NCI-H1417 treated with DMSO at 0.1 percent for 48 hours (cell line): ENCODE measurements at places on chromosomes 12 and 14.

GRCh38 chr12:105274571-105274970 is 38.6 kb upstream of the APPL2 start:
- DNase-seq, result no peak

DNA sequence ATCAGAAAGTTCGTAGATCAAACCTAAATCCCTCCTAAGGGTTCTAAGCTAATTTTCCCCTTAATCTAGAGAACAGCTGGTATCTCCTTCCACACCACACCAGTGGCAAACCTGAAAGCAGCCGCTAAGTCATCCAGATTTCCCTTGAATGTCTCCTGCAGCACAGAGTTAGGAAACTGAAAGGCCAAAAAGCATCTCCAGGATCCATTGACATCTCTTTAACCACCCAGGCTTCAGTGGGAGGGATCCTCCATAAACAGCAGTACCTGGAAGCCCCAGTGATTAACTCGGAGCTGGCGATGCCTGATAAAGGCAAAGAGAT is 47.6 kb downstream of the CRACR2A start:
- DNase-seq, result no peak

DNA sequence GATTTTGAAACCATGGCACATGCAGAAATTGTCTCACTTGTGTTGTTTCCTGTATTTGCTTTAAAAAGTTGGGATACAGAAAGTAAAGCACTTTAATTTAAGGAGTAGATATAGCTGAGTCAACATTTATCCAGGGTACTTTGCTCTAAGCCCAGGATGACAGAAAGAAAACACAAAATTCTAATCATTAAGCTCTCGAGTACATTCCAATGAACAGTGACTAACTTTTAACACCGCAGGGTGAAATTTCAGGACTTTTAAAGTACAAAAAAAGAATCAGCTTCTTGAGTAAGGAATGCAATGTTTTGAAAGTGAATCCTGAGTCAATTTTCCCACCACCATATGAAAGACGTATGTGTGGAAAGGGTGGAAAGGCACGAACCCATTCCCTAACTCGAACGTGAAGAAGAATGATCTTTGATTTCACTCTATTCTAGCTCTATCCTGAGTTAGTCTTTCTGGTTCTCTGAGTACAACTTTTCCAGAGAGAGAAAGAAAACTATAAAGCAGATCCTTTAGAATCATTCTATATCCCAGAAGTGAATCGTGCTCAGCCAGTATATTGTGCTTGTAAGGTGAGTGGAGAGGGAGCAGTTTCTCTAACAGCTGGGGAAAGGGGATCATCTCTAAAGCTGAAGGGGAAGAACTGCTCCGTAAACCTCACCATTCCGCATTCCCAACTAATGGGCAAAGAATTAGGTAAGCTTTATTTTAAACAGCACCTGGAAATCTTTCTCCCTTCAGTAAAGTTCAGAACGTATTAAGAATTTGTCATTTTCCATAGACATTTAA is 779.0 kb upstream of the FLRT2 start:
- DNase-seq, result no peak

DNA sequence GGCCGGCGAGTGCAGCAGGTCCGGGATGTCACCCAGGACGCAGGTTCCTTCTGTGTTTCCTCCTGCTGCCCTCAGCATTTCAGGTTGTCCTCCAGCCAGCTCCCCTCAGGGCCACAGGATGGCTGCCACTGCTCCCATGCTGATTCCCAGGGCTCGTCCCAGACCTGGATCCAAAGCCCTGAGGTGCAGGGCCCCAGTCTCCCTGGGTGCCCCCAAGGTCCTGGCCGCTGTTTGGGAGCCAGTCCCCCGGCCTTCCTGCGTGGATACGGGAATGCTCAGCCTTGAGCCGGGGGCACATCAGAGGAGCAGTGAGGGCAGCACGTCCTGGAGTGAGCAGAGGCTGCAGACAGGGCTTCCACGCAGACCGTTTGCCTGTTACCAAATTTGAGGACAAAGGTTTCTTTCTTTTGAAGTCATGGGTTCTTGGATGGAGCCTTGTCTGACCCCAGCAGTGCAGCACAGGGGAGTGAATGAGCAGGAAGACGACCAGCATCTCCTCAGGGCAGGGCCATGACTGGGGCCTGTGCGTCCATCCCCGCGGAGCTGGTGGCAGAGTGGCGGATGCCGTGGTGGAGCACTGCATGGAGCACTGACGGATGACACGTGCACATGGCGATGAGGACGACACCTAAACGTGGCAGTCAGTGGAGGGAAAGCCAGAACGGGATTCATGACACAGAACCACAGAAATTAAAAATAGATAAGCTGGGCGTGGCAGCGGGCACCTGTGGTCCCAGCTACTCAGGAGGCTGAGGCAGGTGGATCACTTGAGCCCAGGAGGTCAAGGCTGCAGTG is 12.5 kb upstream of the CACNA2D4 start:
- DNase-seq, result no peak

DNA sequence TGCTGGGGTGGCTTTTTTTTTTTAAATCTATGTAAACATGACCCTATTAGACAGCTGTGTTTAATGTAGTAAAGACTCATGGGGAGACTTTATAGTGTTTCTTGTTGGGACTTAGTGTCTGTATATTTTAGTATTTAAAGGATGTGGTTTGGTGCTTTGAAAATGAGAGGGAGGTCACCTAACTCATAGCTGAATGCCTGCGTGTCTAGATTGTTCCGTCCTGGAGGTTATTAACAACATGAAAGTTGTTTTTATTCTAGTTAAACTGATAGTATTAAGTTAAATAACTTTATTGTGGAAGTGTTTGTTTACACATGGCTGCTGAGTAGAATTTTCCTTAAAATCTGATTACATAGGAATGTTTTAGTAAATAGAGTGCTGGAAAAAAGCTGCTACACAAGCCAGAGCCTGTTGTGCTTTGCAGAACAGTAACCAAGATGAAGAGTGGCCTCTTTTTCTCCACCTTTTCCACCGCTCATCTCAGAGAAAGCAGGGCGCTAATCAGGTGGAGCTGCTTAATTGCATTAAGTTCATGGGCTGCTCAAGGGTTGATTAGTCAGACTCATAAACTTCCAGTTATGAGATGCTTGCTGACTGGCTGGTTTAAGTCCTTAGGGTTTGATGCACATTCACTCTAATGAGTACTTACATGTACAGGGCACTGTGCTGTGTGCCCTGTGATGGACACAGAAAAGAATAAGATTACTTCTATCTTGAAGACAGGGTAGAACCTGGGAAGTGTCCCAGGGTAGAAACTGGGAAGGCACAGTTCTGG is 62.7 kb downstream of the FBXO34 start:
- DNase-seq, result no peak

DNA sequence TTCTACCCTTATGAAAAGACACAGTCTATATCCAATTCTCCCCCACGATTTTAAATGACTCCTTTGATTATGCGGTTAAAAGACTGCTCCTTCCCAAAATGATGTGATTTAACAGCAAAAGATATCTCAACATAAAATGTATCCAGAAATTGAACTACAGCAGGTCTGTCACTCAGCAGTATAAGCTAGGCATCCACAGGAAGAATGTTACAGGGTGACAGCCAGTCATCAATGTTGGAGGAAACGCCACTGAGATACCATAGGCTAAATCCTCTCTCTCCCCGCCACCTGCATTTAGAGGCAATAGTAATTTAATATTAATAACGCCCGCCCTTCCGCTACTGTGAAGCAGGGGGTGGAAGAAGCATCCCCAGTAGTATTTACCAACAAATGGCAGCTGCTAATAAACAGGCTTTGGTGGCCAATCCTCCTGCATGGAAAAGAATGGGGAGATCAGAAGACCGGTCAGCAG is 613 bp downstream of the RECQL start:
- no peak for DNase-seq

DNA sequence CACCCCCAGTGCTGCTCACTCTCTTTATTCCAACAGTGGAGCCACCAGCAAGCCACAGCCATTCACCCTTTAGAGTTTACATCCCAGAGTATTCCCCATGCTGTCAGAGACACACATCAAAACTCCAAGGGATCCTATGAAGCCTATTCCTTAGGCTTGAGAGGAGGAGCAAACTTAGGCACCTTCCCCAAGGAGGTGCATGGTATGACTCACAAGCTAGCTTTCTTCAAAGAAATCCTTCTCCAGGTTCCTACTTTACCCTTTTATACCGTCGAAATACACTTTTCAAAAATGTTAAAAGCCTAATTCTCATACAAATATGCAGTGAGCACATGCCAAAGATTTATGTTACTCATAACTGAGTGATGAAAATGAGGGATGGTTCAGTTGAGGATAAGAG is 175.4 kb downstream of the ETNK1 start:
- DNase-seq, result no peak

- DNase-seq, result no peak
Observed at GRCh38 chr12:65209655-65210043, 40.3 kb downstream of the LEMD3 start.

DNA sequence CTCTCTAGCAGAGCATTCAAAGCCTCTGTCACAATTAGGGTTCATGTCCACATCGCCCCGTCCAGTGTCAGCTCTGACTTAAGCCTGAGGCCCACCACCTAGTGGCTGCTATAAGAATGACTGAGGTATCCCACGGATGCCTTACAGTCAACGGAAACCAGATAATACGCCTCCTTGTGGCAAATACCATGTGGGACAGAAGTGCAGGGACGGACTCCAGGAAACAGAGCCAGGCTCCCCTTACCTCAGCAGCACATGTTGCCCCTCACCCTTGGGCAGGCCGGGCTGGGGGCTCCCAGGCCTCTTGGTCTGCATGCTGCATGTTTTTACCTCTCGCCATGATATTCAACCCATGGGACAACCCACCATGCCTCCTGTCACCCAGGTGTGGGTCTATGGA is 86.3 kb downstream of the VWF start:
- no peak for DNase-seq

- no peak for DNase-seq
Observed at GRCh38 chr14:99757331-99758070, 35.7 kb upstream of the EML1 start.

DNA sequence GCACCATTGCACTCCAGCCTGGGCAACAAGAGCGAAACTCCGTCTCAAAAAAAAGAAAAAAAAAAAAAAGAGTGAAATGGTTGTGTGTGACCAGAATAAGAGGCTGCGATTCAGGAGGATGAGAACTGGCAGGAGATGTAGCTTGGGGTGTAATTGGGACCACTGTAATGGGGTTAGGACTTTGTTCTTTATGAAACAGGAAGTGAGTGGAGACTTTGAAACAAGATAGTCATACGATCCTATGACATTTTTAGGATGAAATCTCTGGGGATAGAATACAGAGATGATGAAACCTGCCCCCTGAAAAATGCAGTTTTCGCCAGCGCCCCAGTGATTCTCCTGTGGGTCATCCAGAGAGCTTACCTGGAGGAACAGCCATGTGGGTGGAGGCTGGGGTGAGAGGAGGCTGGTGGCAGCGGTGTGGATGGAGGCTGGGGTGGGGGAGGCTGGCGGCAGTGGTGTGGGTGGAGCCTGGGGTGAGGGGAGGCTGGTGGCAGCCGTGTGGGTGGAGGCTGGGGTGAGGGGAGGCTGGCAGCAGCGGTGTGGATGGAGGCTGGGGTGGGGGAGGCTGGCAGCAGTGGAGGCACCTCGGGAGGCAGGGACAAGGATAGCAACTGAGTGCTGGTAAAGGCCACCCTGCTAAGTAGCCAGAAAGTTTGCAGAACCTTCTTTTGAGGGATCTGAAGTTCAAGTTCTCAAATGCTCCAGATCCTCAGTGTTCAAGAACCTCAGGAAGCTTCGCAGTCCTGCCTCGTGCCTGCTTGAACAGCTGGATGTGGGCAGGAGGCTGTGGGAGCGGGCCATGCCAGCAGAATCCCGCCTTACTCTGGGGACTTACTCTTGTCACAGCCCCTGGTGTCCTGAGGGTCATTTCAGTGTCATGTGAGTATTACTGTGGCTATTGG is 20.2 kb downstream of the FBXL14 start:
- no peak for DNase-seq

DNA sequence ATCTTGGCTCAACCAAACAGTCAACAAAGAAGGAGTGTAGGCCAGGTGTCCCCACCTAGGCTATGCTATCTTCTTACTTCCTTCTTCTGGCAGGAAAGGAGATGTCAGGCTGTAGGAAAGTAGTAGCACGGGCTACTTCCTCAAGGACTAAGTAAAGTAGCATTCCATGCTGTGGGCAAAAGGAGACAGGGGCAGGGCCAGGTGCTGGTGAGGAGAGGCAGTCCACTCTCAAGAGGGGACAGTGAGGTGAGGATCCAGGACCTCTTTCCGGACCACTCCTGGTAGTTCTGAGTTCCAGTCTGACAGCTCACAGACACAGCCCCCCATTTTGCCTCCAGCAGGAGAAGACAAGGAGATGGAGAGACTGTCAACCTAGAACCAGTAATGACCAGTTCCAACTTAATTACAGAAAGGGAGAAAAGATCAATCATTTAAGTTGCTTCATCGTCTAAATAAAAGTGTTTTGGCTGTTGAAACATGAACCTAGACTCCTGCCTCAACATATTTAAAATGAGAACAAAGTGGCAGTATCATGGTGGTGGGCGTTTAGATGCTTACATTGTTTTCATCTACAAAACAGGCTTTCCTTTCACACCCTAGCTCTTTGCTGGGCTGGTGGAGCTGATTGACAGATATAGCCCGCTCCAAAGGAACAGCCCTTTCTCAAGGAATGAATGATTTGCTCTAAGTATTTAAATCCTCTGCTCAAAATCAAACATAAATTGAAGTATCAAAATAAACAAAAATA is 5.1 kb upstream of the SSTR1 start:
- DNase-seq, result no peak

DNA sequence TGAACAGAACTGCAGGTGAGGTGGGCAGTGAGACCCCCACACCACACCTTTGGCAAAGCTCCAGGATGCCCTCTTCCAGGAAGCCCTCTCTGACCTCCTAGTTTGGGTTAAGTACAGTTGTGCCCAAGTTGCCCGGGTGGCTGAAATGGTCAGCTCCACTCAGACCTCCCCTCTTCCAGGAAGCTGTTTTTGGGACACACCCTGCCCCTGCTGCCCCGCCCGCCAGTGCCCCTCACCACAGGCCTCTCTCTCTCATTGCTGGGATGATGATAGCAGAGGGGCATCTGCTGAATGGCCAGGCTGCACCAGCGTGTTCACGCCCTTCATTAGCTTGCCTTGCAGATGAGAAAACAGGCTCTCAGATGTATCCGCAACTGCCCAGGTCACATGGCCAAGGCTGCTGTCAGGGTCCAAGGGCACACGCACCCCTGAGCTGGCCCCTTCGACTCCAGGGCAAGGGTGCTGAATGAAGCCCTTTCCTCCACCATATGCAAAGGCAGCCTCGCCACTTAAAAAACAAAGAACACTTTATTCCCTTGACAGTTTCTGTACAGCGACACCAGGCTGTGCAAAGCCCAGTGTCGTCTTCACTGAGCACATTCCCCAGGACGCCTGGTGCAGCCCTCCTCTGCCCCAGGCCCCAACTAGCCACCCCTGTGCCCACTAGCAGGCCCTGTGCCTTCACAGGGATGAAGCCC is 15.5 kb downstream of the SLC25A29 start:
- DNase-seq, result no peak

DNA sequence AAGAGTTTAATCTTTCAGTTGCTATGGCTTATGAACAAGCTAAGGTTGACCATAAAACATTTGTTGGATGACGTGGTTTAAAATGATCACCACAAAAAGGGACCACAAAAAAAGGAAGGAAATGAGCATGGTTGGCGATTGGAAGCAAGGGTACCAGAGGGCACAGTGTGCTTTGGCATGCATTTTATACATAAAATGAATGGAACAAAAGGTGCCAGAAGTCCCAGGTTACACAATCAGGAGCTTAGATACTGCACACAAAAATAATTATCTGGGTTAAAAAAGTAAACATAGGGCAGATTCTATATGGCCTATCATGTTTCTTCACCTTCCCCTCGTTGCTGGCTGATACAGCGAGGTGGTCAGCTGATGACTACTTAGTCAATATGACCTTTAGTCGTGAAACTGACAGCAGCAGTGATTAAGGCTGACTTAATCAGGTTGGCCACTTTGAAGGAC is 50.7 kb downstream of the ZC3H14 start:
- no peak for DNase-seq
